ENCODE measurements at places on chromosomes 3 and 15.

GRCh38 chr15:76799760-76800159 lies 105.4 kb downstream of the SCAPER start:
- no peak for DNase-seq

- peak; percentile 86 for DNase-seq
These were observed 400.2 kb upstream of the TBL1XR1 start for GRCh38 chr3:177597311-177598096.

- DNase-seq, result peak; percentile 67
These were observed 4.4 kb upstream of the BRPF1 start for GRCh38 chr3:9727041-9727595.

GRCh38 chr15:59571606-59572005 lies 40.0 kb upstream of the GCNT3 start:
- no peak for DNase-seq

DNA sequence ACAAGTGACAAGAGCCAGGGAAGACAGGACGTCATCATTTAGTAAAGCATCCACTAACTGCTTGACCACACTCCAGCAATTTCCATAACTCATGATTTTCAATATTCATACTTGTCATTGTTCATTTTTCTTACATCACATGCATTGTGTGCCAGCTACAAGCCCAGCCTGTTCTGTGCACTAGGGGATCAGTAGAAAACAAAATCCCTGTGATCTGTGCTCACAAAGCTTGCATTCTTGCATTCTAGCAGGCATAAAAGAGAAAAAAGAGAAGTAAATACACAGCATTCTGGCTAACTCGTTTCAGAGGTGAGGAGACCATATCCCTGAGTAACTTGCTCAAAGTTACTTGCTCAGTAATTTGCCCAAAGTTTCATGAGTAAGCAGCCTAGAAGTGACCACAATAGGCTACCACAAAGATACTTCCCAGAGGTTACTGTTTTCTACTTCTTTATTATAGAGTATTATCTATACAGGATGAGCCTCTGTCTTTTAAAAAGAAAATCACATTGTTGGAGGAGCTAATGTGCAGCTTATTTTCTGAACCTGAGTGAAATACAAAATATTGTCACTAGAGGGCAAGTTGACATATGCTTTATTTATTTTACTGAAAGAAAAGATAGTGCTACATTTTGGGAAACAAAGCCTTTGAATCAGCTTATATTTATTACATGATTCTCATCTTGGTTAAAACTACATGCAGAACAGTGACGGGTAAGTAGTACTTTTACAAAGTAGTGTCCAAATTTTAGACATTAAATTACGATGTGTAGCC lies 701.4 kb upstream of the LMCD1 start:
- DNase-seq, result peak; percentile 26

DNA sequence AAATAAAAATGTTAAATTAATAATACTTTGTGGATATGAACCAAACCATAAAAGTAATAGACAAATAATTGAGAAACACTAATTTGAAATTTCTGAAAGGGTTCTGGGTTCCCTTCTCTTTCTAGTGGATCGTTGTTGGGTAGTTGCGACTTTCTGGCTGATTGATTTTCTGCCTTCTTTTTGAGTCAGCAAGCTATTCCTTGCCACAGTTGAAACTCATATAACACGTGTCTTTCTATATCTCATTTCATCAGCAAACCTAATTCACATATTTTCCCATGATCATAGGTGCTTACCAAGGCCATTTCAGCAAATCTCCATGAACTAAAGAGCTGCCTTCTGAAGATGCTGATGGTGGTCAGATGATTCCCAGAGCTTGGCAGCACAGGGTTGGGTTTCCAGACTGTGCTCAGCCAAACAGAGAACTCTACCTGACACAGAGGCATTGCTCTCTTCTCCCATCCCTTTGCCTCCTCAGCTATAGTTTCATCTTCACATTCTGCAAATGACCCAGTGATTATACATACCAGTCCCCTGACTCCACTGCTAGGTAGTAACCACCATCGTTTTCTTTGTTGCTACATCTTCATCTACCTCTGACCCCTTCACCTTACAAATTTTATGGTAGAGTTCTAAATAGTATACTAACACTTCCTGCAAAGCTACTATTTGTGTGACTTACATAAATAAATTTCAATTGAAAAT lies 383.9 kb upstream of the DPH6 start:
- DNase-seq, result no peak

GRCh38 chr3:195263925-195264600 lies 6.9 kb downstream of the XXYLT1 start:
- peak; percentile 19 for DNase-seq

DNA sequence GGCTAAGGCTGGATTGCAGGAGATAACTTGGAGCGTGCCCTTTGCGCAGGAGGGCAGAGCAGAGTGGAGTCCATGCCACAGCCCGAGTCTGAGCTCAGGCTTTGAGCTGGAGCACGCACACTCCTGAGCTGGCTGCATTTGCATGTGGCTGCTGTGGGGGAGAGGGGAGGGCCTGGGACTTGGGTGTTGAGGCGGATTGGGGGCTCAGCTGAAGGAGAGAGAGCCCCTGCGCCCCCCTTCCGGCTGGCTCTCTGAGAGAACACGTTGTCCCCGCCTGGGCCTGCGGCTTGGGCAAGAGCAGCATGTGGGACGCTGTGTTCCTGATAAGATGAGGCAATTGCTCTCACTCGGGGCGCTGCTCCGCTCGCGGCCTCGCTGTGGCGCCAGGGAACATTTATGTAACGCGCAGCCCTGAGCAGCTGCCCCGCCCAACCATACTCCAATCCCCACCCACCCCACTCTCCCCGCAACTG lies 39.1 kb downstream of the KLF13 start:
- peak; percentile 93 for DNase-seq

- no peak for DNase-seq
These were observed 348.6 kb downstream of the ZBBX start for GRCh38 chr3:167031364-167032049.

GRCh38 chr3:141796081-141796888 lies 33.1 kb downstream of the GRK7 start:
- peak; percentile 89 for DNase-seq

DNA sequence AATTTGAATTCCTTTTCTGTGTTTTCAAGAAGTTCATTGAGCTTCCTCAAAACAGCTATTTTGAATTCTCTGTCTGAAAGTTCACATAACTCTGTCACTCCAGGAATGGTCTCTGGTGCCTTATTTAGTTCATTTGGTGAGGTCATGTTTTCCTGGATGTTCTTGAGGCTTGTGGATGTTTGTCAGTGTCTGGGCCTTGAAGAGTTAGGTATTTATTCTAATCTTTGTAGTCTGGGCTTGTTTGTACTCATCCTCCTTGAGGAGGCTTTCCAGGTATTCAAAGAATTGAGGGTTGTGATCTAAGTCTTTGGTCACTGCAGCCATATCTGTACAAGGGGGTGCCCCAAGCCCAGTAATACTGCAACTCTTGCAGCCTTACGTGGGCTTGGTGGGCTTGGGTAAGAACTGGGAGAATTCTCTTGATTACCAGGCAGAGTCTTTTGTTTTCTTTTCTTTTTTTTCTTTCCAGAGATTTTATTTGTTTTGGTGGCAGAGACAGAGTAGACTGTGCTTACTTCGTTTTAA lies 19.3 kb upstream of the CCNDBP1 start:
- no peak for DNase-seq

GRCh38 chr15:100206643-100207042 lies 135.1 kb downstream of the ADAMTS17 start:
- no peak for DNase-seq

GRCh38 chr15:81856001-81856633 lies 189.7 kb downstream of the MEX3B start:
- no peak for DNase-seq

GRCh38 chr3:65376426-65376825 lies 662.3 kb downstream of the MAGI1 start:
- DNase-seq, result no peak

GRCh38 chr3:81620849-81621248 lies 140.6 kb downstream of the GBE1 start:
- DNase-seq, result no peak

- no peak for DNase-seq
These were observed 4.0 kb downstream of the STX19 start for GRCh38 chr3:94024385-94024784.

DNA sequence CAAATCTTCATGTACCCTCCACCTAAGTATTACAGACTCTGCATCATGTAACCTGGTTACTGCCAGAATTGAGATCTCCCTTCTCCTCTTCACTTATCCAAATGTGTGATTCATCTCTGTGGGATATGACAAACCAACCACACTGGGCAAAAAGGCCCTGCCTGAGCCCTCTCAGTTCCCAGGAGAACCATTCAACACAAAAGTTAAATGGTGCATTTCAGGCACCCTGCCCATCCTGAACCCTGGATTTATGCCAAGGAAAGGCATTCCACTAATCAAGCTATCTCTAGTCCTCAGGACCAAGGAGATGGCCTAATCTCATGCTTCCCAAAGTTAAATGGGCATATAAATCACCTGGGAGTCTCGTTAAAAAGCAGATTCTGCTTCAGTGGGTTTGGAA lies 108.5 kb downstream of the TNIK start:
- DNase-seq, result no peak

GRCh38 chr15:63490345-63491034 lies 13.9 kb upstream of the USP3 start:
- peak; percentile 45 for DNase-seq

- no peak for DNase-seq
These were observed 1.3 kb upstream of the ETV5 start for GRCh38 chr3:186109897-186110803.

DNA sequence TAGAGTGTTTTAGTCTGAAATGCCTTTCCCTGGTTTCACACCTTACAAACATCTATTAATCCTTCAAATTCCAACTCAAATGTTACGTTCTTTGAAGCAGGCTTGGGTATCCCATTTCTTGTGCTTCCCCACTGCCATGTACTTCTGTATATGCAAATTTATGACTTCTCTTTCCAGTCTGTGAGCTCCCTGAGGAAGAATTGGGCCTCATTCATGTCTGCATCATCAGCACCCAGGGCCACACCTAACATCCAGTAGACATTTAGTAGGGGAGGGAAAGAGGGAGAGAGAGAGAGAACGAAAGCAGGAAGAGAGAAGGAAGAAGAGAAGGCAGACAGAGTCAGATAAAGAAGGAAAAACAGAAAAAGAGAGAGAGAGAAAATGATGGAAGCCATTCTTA lies 53.3 kb upstream of the KY start:
- DNase-seq, result no peak

GRCh38 chr15:81548365-81549130 lies 174.5 kb upstream of the TMC3 start:
- no peak for DNase-seq
